ENCODE measurements at places on chromosomes 3 and 15.

DNA sequence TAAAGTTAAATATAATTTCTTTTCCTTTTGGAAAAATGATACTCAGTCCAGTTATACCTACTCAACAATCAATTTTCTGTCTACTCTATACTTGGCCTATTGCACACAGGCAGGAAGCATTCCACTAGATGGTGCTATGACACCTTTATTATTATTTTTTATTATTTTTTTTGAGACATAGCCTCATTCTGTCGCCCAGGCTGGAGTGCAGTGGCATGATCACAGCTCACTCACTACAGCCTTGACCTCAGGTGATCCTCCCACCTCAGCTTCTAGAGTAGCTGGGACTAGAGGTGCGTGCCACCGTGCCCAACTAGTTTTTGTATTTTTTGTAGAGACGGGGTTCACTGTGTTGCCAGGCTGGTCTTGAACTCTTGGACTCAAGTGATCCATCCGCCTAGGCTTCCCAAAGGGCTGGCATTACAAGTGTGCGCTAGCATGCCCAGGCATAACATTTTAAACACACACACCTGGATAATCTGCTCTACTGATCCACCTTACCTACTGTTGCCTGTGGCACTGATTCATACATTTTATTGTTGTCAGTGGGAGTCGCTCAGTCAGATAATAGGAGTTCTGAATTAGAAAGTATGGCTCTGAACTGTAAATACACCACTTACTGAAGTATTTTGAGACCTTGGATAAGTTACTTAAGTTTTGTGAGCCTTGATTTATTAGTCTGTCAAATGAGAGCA is 56.2 kb downstream of the EIF3J start:
- DNase-seq: no peak
- peak overlapping the region; percentile 62 for H3K27ac ChIP-seq
- no peak overlapping the region for H3K4me3 ChIP-seq
- H3K4me1 ChIP-seq: peaks cover 9% of the 10 kb centered on the region
- no peaks in the 10 kb centered on the region for H3K27me3 ChIP-seq

DNA sequence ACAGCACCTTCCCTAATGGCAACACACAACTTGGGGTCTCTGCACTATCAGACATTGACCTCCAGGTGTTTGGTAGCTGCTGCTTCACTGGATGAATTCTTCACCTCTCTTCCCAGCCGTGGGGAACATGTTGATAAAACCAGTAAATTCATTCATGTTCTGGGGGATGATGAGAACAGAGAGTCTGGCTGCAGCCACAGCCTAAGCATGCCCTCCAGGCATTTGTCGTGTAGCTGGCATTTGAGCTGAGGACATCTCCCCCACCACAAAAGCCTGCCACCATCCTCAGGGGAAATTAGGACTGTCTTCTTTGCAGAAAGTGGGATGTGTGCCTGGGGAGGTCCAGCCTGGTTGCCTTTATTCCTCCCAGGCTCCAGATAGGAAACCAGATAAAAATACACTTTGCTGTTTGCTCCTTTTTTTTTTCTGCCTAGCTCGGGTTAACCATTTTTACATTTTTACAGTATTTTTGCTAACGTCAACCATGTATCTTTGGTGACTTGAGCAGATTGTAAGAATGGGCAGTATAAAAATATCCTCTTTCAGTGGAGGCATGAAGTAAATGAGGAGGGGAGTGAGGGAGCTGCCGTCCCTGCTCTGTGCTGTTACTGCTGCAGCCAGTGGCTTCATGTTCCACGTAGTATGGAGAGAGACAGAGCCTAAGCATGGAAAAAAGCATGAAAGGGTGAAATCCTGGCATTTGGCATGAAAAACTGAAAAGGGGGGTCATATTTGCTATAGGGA is 444.0 kb downstream of the EPHB1 start:
- H3K27ac ChIP-seq: no peak overlapping the region
- no peaks in the 10 kb centered on the region for H3K27me3 ChIP-seq
- H3K36me3 ChIP-seq: no peaks in the 10 kb centered on the region
- H3K4me1 ChIP-seq: no peaks in the 10 kb centered on the region

- H3K4me1 ChIP-seq: no peaks in the 10 kb centered on the region
- no peak for DNase-seq
- H3K27ac ChIP-seq: no peak overlapping the region
- no peaks in the 10 kb centered on the region for H3K27me3 ChIP-seq
- peak overlapping the region; percentile 63 for H3K4me3 ChIP-seq
- H3K36me3 ChIP-seq: no peaks in the 10 kb centered on the region
Observed at GRCh38 chr15:49424954-49425353, 1.9 kb downstream of the FGF7 start.

GRCh38 chr3:136120373-136121348 is 75.5 kb downstream of the MSL2 start:
- no peaks in the 10 kb centered on the region for H3K36me3 ChIP-seq
- DNase-seq: no peak
- H3K27ac ChIP-seq: no peak overlapping the region
- no peaks in the 10 kb centered on the region for H3K4me1 ChIP-seq
- H3K27me3 ChIP-seq: no peaks in the 10 kb centered on the region

- H3K4me3 ChIP-seq: no peak overlapping the region
- DNase-seq: no peak
- H3K27ac ChIP-seq: no peak overlapping the region
- no peaks in the 10 kb centered on the region for H3K4me1 ChIP-seq
Observed at GRCh38 chr3:157310329-157311052, 126.2 kb upstream of the PTX3 start.

DNA sequence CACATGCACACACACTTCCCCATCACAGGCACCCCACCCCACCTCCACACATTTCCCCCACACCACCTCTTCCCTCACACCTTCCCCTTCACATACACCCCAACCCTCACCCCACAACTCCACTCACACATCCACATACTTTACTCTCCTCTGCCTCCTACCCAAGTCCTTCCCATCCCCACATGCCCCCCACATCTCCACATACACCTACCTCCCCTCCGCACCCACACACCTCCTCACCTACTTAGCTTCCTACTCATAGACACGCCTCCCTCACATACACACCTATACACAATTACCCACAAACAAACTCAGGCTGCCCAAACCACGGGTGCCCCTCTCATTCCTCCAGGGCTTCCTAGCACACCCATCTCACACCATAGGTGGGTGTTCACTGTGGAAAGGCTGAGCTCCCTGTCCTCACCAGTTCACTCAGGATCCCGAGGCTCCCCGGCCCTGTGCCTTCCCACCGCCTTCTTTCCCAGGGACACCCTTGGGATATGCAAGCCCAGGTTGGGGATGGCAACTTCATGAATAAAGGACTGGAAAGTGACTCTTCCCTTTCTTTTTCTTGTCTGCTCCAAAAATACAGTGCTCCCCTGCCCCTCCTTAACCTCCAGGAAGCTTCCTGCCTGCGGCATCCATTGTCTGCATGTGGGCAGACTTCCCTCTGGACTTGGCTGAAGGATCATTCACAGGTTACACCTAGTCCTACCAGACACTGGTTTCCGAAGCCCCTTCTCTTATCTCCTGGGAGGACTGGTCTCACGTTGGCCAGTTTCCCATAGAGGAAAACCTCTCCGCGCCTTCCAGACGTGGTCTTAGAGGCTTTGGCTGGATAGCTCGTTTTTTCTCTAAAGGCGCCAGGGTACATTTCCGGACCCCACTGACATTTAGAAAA is 61.5 kb downstream of the SLCO2A1 start:
- DNase-seq: no peak
- no peak overlapping the region for H3K4me3 ChIP-seq
- H3K36me3 ChIP-seq: no peaks in the 10 kb centered on the region
- no peak overlapping the region for H3K27ac ChIP-seq
- no peaks in the 10 kb centered on the region for H3K27me3 ChIP-seq

GRCh38 chr3:190848870-190849269 is 13.6 kb downstream of the GMNC start:
- no peak overlapping the region for H3K27ac ChIP-seq
- H3K36me3 ChIP-seq: no peaks in the 10 kb centered on the region
- no peak for DNase-seq
- H3K27me3 ChIP-seq: no peaks in the 10 kb centered on the region
- no peak overlapping the region for H3K4me3 ChIP-seq

DNA sequence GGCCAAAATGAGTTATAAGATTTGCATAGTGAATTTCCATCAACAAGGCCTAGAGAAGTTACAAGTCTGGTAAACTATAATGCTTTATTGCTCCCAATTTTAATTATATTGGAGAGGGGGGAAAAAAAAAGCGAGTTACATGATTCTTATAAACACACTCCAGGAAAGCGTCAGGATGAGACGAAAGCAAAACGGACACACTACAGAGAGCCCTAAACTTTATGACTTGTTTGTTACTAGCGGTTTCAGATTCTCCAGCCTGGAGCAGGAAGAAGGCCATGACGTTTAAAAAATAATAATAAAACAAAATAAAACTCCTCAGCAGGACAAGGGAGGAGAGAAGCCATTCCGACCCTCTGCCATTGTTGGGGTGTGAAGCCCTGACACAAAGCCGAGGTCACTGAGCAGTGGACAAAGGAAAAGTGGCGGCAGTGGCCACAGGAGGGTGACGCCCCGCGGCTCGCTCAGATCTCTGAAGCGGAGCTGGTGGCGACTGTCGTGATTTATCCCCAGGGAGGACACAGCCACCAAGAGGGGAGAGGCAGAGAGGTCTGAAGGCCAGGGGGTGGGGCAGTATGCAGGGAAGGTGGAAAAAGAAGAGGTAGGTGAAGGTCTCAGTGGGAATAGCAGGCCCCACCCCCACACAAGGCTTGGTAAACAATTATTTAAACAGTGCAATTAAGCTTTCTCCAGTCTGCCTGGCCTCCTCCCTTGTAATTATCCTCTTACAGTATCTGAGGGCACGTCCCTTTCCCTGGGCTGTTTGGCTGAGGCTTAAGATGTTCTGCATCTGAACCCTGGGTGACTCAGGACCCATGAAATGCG is 45.3 kb downstream of the ADAMTS9 start:
- no peak overlapping the region for H3K27ac ChIP-seq
- DNase-seq: no peak
- no peaks in the 10 kb centered on the region for H3K36me3 ChIP-seq

- H3K27me3 ChIP-seq: no peaks in the 10 kb centered on the region
- no peak for DNase-seq
- no peaks in the 10 kb centered on the region for H3K36me3 ChIP-seq
- H3K4me1 ChIP-seq: peaks cover 33% of the 10 kb centered on the region
- H3K4me3 ChIP-seq: peak overlapping the region; percentile 99
Observed at GRCh38 chr3:169772305-169772896, 795 bp upstream of the MYNN start.

Measured in esophagus squamous epithelium (tissue), 5 donors.